AG10803 (cell line): ENCODE measurements at places on chromosomes 2 and 18.

GRCh38 chr2:203897544-203897943 lies 30.0 kb downstream of the CTLA4 start:
- DNase-seq = no peak

- no peak for DNase-seq
Observed at GRCh38 chr18:33421225-33421624, 19.3 kb downstream of the CCDC178 start.

- no peak for DNase-seq
Observed at GRCh38 chr2:100691846-100692245, 128.1 kb upstream of the NPAS2 start.

GRCh38 chr18:59308248-59308937 lies 10.1 kb downstream of the CPLX4 start:
- DNase-seq = peak; percentile 57

DNA sequence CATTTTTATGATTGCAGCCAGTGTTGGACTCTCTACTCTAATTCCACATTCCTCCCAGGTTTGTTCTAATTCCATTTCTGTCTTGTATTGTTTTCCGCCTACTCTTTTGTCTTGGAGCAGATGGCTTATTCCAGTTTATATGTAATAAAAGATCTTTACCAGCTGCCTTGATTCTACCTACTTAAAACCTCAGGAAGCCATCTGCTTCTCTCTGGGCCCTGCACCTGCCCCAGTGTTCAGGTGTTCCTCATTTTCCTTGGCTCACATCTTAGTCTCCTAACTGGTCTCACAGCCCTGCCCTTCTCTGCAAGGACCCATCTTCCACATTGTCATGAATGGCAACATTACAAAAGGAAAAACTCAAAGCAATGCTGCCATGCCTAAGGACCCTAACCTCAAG lies 21.0 kb upstream of the IL37 start:
- DNase-seq = no peak

DNA sequence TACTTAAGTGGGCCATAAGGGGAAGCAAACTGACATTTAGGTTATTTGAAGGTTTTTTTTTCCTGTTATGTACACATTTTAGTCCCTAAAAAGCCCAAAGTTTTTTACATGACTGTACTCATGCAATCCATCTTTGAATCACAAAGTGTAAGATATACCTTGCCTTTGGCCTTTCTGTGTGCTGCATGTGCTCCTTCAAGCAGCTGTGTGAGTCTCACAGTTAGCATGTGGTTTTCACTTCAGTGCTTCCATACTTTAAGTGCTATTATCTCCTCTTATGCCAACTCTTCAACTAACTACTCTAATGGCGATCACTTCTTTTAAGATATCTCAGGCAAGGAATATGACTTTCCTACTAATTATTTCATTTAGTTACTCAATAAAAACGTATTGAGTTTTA lies 597.1 kb upstream of the ACVR2A start:
- DNase-seq = no peak

DNA sequence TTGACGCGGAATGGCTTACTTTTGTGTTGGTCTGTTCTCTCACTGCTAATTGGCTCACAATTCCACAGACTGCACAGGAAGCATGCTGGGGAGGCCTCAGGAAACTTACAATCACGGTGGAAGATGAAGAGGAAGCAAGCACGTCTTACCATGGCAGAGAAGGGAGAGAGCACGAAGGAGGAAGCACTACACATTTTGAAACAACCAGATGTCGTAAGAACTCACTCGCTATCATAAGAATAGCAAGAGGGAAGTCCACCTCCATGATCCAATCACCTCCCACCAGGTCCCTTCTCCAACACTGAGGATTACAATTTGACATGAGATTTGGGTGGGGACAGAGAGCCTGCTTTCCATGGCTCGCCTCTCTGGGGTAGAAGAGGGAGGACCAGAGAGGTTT lies 106.2 kb downstream of the KCNF1 start:
- DNase-seq = no peak

DNA sequence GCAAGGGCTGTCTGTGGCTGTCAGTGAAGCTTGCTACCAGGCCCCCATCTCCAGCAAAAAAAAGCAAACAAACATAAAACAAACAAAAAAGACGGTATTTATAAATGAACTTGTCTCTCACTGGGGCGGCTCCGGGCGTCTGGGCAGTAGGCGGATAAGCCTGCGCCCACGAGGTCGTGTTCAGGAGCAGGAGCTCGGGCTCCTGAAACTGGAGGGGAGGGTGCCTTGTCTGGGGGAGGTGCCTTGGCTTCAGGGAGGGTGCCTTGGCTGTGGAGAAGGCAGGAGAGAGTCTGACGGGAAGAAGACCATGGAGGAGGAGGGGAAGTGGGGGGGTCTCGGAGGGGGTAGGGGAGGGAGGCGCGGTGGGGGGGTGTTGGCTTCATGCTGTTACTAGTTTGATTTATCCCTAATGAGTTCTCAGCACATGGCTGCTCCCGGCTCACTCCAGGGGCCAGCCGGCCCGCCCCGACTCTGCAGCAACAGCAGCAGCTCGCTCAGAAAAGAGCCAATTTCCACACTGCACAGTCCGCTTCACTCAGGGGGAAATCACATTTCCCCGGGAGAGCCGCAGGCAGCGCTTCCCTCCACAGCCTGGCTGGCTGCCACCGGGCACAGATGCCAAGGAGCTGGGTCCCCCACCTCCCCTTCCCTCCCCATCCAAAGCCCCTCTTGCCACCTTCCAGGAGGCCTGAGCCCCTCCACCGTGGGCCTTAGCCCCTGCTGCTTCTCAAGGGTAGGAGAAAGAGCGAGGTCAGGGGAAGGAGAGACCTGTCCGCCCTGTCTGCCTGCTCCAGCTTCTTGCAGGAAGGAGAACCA lies 38.7 kb downstream of the PSD4 start:
- DNase-seq = no peak

DNA sequence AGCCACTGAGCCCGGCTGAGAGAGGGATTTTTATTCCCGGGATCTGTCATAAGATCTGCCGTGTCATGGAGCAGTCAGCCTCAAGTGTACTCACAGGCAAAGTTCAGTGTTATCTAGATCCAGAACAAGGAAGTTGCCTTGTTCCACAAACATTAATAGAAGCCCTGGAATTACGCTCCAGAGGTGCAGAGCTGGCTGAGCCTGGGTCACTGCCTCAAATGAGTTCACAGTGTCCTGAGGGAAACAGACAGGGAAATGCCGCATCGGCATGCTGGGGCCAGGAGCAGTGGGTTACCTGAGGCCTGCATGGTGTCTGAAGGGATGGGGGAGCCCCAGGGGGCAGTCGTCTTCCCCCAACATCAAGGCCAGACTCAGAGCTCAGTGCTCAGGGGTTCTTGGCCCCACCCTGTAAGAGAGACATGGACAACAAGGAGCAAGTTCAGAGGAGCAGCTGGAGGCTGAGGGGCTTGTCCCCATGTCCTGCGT lies 42.7 kb upstream of the ODC1 start:
- no peak for DNase-seq

DNA sequence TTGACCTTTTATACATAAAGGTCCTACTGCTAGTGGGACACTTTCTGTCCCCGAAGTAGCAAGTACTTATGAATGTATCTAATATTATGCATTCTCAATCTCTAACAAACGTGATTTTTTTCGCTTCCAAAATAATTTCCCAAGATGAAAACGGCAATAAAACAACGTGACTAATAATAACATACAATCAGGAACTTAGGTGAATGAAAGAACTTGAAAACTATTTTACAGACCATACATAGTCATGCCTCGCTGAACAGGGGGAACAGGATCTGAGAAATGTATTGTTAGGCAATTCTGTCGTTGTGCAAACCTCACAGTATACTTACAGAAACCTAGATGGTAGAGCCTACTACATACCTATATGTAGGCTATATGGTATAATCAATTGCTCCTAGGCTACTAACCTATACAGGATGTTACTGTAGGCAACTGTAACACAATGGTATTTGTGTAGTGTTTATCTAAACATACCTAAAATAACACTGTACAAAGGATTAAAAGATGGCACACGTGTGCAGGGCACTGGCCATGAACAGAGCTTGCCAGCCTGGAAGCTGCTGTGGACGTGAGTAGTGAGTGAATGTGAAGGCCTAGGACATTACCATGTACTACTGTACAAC lies 2.5 kb downstream of the RTN4 start:
- DNase-seq = peak; percentile 51

GRCh38 chr2:119291588-119292167 lies 68.0 kb downstream of the STEAP3 start:
- no peak for DNase-seq

DNA sequence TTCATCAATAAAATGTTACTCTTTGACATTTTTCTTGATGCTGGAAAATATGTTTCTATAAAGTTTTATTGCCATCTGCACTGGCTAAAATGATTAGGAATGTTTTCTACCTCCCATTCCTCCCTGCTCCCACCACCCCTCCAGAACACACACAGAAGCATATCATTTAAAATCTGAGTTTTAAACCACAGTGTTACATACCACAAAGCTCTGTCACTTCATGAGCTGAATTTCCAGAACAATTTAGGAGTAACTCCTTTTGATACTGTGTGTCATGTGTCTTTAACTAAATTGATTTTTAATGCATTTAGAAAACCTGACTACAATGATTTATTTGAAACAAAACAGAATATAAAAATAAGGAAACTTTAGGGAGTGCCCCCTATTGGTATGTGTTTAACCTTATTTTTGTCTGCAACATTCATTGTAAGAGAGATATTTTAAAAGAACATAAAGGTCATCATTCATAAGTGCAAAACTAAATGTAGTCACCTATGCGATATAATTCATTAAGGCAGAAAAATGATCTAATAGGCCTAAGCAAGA lies 52.0 kb downstream of the FEZ2 start:
- DNase-seq = no peak

DNA sequence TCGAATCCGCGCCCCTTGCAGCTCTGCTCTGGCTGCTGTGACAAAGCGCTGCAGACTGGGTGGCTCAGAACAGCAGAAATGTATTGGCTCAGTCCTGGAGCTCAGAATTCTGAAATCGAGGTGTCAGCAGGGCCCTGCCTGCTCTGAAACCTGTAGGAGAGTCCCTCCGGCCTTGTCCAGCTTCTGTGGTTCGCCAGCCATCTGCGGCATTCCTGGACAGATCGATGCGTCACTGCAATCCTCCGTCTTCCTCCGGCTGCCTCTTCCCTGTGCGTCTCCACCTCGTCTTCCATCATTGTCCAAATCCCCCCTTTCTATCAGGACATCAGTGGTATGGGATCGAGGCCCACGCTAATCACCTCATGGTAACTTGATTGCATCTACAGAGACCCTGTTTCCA lies 115.2 kb downstream of the RNF144A start:
- no peak for DNase-seq

- DNase-seq = no peak
Observed at GRCh38 chr2:55296393-55296792, 27.4 kb upstream of the MTIF2 start.

DNA sequence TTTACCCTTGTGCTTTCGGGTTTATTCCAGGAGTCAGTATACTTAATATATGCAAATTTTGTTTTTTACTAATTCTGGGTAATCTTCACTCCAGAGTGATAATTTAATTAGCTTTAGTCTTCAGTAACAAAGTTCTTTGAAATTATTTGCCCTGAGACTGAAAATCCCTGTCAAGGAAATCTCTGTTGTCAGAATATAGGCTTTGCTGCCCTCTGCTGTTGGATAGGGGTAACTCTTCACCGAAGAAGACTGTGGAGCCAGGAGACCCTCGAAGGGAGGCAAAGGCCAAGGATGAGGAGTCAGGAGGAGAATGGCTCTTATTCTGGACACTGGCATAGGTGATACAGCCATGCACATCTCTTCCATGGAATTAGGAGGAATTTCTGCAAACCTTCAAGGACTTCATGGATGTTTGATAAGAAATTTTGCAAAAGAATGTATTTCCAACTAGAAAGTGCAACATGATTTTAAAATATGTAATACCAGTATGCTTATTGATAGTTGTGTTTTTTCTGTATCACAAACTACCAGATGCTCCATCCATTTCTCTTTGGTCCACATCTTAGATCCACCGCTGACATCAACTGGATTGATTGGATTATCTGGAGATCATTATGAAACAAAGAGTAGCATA lies 182.3 kb downstream of the RDH14 start:
- peak; percentile 33 for DNase-seq

DNA sequence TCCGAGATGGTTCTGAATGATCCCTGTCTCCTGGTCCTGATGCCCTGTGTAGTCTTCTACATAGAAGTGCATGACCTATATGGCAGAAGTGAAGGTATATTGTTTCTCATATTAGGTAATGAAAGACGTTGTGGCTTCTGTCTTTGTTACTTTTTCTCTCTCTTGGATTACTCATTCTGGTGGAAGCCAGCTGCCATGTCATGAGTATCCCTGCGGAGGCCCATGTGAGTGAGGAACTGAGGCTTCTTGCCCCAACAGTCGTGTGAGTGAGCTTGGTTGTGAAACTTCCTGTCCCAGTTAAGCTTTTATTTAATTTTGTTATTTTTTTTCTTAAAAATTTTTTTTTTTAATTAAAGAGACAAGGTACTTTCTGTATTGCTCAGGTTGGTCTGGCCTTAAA lies 134.7 kb downstream of the UBR3 start:
- DNase-seq = peak; percentile 80

- no peak for DNase-seq
Observed at GRCh38 chr2:26312471-26312870, 33.5 kb upstream of the SELENOI start.

DNA sequence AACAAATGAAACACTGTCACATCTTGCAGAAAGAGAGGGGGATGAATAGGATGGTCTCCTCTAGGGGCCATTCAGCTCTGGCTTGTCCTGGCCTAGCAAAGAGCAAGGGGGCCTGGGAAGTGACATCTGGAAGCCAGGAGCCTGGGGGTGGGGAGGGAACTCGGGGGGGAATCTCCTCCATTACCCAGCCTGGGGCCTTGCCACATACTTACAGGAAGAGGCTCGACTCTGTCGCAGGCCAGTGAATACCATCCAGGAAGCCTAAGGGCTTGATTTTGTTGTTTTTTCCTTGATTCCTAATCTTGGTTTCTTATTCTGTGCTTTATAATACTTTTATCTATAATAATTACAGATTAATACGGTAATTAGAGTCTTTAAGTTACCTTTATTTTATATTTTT lies 797.5 kb upstream of the ID2 start:
- DNase-seq = no peak

- no peak for DNase-seq
Observed at GRCh38 chr2:6113786-6114185, 421.6 kb downstream of the SOX11 start.

DNA sequence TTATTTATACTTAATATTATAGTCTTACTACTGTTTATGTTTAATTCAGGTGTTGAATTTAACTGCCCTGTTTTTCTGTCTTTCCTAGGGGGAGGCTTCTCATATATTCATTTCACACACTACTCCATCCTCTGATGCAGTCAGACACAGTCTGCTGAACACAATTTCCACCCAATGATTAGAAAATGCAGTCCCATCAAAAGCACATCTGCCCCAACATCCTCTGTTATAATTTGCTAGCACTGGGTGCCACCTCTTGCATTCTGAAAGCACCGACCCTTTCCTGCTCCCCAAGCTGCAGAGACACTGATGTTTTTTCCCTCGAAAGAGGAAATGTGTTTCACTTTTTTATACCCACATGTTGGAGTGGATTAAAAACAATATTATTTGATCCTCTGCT lies 474.7 kb downstream of the PID1 start:
- no peak for DNase-seq
